Non-pigmented ciliary epithelial cell (primary cell): ENCODE measurements at places on chromosomes 11 and 22.

GRCh38 chr11:92886243-92886905 is 83.1 kb upstream of the MTNR1B start:
- peak; percentile 8 for DNase-seq

GRCh38 chr22:24965822-24966626 is 13.5 kb downstream of the KIAA1671 start:
- DNase-seq, result no peak

DNA sequence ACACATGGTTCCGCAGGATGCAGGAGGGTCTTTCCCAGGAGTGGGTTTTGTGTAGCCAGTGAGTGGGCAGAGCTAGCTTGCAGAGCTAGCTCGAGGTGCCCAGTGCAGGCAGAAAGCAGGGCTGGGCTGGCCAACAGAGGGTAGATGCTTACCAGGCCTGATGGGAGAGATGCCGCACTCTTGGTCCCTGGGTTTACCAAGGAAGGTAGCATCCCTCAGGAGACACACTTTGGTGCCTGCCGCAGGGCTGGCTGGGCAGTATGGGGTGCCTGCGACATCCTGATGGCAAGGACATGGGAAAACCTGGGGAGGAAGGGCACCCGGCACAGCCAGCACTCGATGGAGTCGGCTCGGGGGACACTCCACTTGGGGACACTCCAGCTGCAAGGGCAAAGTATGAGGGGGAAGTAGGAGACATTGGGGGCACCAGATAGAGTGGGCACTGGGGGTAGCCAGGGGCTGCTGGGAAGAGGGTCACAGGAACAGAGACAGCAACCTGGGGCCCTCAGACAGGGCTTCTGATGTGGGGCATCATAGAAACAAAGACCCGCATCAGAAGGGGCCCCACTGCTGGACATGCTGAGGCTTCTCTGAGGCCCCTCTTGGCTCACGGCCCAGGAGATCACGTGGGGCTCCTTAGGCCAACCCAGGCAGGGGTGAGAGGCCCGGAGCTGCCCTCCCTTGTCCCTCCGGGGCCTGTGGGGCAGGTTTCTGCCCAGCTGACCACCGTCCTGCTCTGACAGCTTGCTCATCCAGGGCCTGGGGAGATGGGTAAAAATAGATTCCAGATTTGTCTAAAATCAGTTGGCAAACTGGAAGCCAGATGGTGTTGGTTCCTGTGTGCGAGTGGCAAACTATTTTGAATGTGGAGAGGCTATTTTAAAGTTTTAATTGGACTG is 89.8 kb downstream of the MORC2 start:
- DNase-seq, result no peak

- no peak for DNase-seq
Observed at GRCh38 chr22:30044881-30045493, 35.3 kb upstream of the HORMAD2 start.

DNA sequence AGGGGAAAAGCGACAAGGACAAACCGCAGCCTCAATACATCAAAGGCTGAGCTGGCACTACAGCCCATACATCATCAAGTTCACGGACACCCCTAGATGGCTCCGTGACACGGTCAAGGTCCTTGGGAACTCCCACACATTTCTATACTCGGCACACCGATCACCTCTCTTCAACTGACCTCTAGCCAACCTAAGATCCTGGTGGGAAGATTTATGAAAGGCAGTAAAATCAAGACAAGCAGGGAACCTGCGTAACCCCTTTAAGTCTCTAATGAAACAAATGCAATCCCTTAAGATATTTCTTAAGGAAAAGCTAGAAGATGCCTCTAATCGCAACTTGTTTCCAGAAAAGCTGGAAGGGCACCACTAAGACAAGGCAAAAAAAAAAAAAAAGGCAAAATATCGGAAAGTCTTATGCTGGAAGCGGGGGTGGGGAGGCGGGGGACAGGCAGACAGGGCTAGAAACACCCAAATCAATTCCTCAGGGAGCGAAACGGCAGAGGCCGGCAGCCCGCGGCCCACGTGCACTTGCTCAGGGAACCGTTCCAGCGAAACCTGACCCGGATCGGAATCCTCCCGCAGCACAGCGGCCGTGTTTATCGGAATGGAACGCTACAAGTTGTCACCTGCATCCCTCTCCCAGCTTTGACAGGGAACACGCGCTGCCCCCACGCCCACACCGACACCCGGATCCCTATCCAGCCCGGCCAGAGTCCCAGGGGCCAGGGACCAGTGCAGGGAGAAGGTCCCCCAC is 1.4 kb downstream of the ARHGAP20 start:
- DNase-seq, result no peak
